GM13976 (cell line): ENCODE measurements at places on chromosomes 5 and 9.

DNA sequence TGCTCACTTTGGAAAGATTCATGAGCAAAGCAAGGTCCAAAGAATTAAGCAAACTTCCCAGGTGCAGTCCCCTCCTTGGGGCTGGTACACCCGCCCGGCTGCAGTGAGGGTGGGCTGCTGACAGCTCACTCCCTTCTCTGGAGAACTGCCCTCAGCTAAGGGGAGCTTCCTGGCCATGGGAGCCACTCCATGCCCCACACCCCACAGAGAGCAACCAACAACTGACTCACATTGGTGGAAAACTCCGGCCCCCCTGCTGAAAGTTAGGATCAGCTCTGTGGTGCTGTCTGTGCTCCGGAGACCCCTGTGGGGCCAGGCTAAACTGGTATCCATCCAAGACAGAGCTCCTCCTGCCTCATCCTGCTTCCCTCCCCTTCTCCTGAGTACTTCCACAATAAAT is 223.0 kb downstream of the GABBR2 start:
- DNase-seq: no peak

- DNase-seq: no peak
Observed at GRCh38 chr9:38144421-38144820, 75.4 kb upstream of the SHB start.

DNA sequence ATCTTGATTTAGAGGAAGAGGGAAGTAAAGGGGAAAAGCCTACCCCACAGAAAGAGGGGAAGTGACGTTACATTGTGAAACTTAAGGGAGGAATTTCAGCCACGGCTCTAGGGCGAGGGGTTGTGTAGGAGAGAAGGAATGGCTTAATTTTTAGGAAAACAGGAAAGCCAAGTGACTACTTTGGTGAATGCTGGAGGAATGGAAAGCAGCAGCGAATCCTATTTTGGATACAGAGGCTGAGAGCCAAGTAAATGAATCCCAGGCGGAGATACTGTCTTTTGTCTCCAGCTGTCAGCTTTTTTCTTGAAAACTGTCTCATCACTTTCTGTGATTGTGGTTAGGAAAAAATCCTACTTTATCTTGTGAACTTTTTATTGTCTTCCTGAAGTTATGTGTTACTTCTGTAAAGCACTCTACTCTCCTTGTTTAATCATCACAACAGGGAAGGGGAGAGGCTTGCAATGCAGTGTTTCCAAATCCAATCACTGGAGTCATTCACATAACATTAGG is 188.4 kb downstream of the TSSK1B start:
- DNase-seq: no peak

DNA sequence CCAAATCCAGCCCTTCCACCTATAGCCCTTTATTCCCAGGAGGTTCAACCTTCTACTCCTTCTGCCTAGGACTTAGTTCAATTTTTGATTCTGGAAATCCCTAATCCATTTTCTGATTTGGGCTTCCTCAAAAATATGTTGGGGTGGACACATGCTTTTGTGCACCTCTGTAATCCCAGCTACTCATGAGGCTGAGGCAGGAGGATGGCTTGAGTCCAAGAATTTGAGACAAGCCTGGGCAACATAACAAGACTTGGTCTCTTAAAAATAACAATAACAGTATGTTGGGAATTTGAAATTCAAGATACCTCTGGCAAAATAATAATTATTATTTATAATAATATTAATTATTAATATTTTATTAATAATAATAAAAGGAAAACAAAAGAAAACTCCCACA is 188.7 kb upstream of the TLE4 start:
- no peak for DNase-seq
